Activated T-cell treated with anti-CD3 and anti-CD28 coated beads for 48 hours (primary cell): ENCODE measurements at places on chromosomes 6 and 20.

- DNase-seq: no peak
Observed at GRCh38 chr20:31496761-31497295, 17.4 kb upstream of the HM13 start.

- DNase-seq: no peak
Observed at GRCh38 chr6:43973357-43973756, 153.9 kb downstream of the MRPL14 start.

DNA sequence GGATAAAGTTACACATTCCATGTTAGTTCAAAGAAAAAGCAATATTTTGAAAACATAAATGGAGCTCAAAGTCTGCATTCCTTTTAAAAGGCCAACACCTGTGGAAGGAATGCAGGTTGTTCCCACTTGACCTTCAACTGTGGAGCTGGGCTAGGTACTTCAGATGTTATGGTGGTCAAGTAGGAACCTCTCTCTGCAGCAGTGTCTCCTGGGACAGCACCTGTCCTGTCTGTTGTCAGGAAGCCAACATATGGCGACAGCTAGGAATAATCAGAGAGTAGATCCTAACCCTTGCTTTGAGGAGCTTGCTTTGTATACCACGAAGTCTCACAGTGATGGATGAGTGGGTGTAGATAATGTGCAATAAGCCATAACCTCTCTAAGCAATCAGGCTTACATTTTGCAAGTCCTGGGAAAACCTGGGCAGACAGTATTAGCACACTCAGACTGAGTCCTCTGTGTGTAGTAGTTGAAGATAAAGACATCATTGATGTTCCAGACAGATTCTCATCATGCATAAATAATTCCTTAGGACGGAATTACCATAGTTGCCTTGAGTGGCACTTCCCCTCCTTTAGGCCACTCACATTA, 347.5 kb downstream of the PRL start:
- no peak for DNase-seq

DNA sequence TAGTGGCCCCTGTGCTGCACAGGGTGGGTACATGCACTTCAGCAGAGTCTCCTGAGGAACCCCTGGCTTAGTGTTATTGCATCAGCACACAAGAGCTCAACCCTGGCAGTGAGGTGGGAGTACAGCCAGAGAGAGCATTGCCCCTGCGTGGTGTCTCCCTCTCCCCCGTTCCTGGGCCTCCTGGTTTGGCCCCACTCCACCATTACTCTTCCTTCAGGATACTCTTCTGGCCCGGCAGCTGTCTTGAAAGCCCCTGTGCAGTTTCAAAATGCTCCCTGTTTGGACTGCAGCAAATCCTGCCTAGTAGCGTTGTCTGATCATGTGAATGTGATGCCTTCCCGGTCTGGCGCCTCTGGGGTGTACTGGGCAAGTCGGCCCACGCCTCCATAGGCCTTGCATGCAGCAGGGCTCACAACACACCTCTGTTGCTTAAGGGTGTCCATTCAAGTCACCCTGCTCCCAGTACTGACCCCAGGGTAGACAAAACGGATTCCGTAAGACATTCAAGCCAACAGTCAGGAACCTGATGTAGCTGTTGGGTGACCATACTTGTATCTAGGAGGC, 32.1 kb downstream of the TXNDC5 start:
- no peak for DNase-seq

- DNase-seq: no peak
Observed at GRCh38 chr20:17810847-17811627, 111.3 kb downstream of the BANF2 start.

DNA sequence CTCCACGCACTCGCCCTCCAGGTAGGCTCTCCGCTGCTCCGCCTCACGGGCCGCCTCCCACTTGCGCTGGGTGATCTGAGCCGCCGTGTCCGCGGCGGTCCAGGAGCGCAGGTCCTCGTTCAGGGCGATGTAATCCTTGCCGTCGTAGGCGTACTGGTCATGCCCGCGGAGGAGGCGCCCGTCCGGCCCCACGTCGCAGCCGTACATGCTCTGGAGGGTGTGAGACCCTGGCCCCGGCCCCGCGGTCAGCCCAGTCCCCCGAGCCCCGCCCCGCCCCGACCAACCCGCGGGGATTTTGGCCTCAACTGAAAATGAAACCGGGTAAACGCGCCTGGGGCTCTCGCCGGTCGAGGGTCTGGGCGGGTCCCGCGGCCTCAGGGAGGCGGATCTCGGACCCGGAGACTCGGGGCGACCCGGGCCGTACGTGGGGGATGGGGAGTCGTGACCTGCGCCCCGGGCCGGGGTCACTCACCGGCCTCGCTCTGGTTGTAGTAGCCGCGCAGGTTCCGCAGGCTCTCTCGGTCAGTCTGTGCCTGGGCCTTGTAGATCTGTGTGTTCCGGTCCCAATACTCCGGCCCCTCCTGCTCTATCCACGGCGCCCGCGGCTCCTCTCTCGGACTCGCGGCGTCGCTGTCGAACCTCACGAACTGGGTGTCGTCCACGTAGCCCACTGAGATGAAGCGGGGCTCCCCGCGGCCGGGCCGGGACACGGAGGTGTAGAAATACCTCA, 598 bp downstream of the HLA-B start:
- no peak for DNase-seq

- no peak for DNase-seq
Observed at GRCh38 chr20:48374991-48375595, 452.7 kb downstream of the PREX1 start.

- no peak for DNase-seq
Observed at GRCh38 chr6:10595731-10596664, 74.8 kb downstream of the GCNT2 start.

DNA sequence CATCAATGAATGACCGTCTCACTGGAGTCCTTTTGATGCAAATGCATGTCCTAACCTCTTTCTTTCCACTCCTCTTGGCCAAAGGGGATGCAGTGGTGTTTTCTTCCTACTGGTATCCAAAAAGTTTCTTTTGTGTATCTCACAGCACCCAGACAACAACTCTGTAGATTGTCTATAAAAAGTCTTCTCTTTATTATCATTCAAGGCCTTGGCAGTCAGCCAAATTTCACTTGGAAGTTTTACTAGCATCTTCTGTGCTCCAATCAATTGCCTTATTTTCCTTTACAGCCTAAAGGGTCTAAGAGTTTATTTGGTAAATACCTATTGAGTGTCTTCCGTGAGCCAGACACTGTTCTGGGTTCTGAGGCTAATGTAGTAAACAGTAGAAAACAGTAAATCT, 150.2 kb upstream of the RNF217 start:
- DNase-seq: no peak

DNA sequence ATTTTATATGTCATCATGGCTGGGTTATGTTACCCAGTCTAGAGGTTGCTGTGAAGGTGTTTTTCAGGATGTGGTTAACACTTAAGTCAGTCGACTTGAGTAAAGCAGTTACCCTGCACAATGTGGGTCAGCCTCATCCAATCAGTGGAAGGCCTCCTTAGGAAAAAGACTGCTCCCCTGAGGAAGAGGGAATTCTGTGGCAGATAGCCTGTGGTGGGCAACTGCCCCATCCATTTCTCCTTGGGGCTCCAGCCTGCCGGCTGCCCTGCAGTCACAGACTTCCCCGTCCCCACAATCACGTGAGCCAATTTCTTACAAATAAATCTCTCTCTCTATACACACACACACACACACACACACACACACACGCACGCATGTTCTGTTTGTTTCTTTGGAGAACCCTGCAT, 34.5 kb upstream of the MPC1 start:
- no peak for DNase-seq

DNA sequence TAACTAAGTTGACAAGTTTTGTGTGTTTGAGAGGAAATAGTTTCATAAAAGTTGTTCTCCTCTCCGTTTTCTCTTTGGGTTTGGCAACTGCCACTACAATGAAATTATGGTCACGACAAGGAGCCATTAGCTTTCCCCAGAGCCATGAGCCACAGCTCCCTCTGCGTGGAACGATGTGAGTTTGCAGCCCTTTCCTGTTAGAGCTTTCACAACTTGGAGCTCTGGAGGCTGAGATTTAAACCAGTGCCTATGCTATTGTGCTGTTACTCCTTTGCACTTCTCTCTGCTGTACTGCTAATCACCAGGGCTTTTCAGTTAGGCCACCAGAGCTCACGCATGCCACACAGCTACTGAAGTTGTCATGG, 29.3 kb upstream of the TXNDC5 start:
- DNase-seq: no peak

- no peak for DNase-seq
Observed at GRCh38 chr6:88869263-88870020, 94.0 kb downstream of the RNGTT start.

- DNase-seq: no peak
Observed at GRCh38 chr20:63704749-63705117, 3.0 kb downstream of the ARFRP1 start.

DNA sequence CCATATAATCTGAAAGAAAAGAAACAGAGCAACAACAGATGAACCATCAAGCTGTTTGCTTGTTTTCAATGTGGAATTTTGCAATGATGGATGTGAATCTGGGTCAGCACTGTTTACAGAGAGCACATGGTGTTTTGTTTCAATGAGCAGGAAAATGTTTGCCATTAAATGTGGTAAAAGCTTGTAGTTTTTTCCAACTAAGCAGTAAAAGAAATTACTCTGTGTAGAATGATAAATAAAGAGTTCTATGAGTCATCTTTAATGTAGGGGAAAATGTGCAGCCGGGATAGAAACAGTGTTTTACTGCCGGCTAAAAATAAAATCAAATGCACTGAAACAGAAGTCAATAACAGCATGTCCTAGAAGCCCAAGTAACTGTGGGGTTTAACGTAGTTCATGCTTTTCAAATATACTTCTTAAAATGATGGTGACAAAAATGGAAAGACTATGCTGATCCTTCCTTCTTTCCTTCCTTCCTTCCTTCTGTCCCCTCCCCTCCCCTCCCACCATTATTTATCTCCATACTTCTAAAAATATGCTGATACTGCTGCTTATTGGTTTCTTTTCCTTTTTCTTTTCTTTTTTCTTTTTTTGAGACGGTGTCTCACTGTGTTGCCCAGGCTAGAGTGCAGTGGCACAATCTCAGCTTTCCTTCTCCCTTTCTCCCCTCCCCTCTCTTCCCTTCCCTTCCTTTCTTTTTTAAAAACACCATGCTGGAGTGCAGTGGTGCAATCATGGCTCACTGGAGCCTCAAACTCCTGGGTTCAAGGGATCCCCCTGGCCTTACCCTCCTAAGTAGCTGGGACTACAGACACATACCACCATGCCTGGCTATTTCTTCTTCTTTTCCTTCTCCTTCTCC, 6.3 kb upstream of the NAA20 start:
- no peak for DNase-seq

DNA sequence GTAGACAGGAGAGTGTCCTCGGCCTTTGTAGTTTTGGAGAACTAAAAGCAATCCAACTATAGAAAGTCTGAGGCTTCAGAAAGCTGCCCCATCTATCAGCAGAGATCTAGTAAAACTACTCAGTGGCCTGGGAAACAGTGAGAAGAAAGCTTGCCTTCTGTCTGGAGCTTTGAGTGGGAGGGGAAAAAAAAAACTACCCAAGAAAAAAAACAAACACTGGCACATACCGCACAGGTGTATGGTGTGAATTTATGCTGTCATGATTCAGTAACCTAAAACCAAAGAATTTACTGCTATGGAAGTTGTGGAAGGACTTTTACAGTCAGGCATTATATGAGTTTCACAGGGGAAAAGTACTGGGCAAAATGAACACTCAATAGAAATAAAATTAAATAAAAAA, 280.5 kb downstream of the ADGRB3 start:
- no peak for DNase-seq

GRCh38 chr6:157982102-157982562, 469 bp downstream of the SYNJ2 start:
- no peak for DNase-seq

DNA sequence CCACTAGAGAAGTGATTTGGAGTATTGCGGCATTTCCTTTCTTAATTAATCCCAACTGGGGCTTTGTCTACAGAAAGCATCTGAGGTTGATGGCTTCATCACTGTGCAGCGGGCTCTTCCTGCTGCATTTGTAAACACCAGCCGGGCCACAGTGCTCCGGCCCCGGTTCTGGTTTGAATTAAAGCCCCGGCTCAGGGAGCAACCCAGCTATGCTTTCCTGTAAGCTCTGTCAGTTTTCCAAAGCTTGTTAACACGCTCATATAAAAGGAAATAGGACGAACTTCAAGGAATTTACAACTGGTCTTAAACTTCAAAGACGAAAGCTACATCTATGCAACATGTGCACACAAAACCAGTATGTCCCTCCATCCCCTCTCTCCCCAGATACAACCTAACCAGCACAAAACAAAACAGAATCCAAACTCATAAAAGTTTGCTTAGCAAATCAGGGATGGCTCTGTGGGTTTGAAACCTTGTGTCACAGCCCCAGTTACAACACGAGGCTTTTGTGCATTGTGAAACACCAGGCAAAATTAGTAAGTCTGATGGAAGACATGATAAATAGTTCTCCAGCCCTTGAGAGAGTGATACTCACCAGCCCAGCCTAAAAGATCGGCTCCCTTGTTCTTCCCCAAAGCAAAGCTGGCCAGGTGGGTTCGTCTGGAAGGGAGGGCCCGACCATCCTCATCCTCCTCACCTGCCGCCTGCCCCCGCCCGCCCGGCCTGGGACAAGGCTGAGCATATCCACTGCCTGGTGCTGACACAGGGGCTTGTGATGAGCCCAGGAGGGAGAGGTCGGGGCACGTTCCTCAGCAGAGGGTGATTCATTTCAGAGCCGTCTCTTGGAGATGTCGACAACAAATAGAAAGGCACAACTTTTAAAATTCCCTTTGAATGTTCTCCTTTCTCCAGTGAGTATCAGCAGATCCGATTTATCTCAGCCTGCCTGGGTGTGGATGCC, 197.9 kb downstream of the TFAP2C start:
- DNase-seq: no peak

DNA sequence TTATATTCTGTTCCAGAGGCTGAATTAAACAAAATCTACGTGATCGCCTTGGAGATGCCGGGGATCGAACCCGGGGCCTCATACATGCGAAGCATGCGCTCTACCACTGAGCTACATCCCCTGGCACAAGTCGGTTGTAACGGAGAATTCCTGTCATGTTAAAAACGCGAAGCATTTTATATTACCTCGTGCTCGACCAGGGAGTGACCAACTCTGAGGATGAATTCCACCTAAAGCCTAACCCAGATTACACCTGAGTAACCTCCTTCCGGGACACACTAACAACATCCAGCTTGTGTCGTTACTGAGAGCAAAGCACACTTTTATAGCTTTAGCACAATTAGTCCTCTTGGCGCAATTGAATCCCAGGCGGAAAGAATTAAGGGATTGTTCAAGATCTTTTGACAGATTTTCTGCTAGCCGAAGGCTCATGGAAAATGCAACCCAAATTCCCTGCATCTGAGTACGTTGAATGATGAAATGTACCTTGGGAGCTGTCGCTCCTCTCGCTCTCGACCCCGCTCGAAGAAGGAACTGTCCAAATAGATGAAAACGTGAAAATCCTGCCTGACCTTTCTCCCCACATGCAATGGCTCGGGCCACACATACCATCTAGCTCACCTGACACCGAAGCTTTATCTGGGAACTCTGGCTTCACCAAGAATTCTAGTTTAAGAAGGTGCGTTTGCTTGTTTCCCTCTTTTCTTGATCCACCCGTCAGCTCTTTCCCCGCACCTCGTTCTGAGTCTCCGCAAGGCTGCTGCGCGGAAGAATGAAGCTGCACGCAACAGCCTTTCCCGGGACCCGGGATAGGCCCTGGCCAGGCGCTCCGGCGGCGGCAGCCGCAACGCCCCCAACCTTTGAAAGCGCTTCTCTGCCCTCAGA, 148.3 kb downstream of the GPX5 start:
- peak; percentile 71 for DNase-seq
